Osteoblast (primary cell): ENCODE measurements at places on chromosomes 2 and 18. TPM values are rescaled to one million over a fixed set of nuclear protein-coding genes. Genes with fewer than 3 reads are reported as not detected.

GRCh38 chr2:119306196-119306590 lies 60.4 kb downstream of the C2orf76 start:
- no peak overlapping the region for H3K27ac ChIP-seq
- H3K36me3 ChIP-seq: no peaks in the 10 kb centered on the region
- H3K4me1 ChIP-seq: no peaks in the 10 kb centered on the region
- DNase-seq: no peak
- peak overlapping the region; percentile 64 for H3K4me3 ChIP-seq
- no peaks in the 10 kb centered on the region for H3K27me3 ChIP-seq

- no peaks in the 10 kb centered on the region for H3K36me3 ChIP-seq
- DNase-seq: no peak
- no peak overlapping the region for H3K4me3 ChIP-seq
- H3K27ac ChIP-seq: peak overlapping the region; percentile 66
Observed at GRCh38 chr2:40227210-40227609, 224.7 kb downstream of the SLC8A1 start.

DNA sequence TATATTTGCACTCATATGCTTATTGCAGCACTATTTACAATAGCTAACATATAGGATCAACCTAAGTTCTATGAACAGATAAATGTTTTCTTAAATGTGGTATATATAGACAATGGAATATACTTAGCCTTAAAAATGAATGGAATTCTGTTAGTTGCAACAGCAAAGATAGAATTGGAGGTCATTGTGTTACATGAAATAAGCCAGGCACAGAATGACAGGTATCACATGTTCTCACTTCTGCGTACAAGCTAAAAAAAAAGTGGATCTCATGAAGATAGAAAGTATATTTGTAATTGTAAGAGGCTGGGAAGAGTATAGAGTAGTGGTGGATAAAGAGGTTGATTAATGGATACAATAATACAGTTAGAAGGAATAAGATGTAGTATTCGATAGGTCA lies 255.5 kb upstream of the SETBP1 start:
- H3K4me3 ChIP-seq: no peak overlapping the region
- no peaks in the 10 kb centered on the region for H3K4me1 ChIP-seq
- H3K36me3 ChIP-seq: no peaks in the 10 kb centered on the region
- no peaks in the 10 kb centered on the region for H3K27me3 ChIP-seq
- no peak overlapping the region for H3K27ac ChIP-seq
- no peak for DNase-seq

DNA sequence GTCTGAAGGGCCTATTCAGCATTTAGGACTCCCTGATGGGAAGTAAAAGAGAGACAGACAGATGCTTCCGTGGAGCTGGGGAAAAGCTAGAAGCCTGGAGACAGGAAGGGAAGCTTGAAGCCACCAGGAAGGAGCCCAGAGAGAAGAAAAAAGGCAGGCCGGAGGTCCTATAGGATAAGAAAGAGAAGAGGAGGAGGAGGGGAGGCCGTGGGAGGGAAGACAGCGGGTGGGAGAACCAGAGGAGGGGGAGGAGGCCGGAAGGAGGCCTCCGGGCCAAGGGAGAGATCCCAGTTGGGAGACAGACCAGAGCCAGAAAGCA lies 107.1 kb upstream of the PKDCC start:
- H3K4me1 ChIP-seq: peaks cover 22% of the 10 kb centered on the region
- H3K36me3 ChIP-seq: no peaks in the 10 kb centered on the region
- H3K27ac ChIP-seq: no peak overlapping the region
- no peak for DNase-seq
- no peak overlapping the region for H3K4me3 ChIP-seq

Gene ABCG8
- not detected in 2 replicates for total RNA-seq

Gene ENOSF1
- total RNA-seq: 47.0 and 56.3 TPM in 2 replicates

DNA sequence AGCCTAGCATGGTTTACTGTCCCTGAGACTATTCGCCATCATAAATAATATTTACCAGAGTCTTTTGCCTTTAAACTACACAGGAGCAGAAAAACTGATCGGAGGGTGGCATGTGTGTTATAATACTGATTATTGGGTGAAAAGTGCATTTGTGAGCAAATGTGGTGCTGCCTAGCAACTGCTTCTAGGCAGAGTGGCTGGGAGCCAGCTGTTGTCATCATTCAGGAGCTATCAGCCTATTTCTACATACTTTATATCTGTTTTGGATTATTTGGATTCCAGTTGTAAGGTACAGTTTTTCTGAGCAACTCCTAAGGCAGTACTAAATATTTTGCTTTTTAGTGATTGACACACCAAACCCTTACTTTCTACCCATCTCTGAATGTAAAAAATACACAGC lies 75.0 kb upstream of the MSTN start:
- DNase-seq: peak; percentile 5
- H3K27ac ChIP-seq: no peak overlapping the region
- H3K4me1 ChIP-seq: no peaks in the 10 kb centered on the region
- no peak overlapping the region for H3K4me3 ChIP-seq
- H3K36me3 ChIP-seq: no peaks in the 10 kb centered on the region

GRCh38 chr18:6509832-6510231 lies 95.1 kb upstream of the L3MBTL4 start:
- H3K4me1 ChIP-seq: no peaks in the 10 kb centered on the region
- no peak overlapping the region for H3K27ac ChIP-seq
- H3K36me3 ChIP-seq: no peaks in the 10 kb centered on the region
- DNase-seq: no peak

DNA sequence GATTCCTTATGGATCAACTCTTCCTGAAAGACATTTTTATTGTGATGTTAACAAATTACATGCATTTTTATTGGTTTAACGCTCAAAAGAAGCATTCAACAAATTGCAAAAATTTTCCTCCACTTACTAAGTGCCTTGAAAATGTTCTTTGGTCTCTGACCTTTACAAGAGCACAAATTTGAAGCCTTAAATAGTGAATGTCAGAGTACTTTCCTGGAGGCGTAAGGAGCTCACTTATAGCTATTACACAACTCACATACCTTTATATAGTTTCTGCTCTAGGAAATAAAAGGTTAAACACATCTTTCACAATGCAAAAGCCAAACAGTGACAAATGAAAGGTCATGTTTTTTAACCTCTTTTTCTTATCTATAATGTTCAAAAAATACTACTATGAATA lies 405.7 kb upstream of the ZNF804A start:
- no peak overlapping the region for H3K27ac ChIP-seq
- DNase-seq: no peak
- H3K27me3 ChIP-seq: no peaks in the 10 kb centered on the region
- no peak overlapping the region for H3K4me3 ChIP-seq
- H3K36me3 ChIP-seq: no peaks in the 10 kb centered on the region
- no peaks in the 10 kb centered on the region for H3K4me1 ChIP-seq

Gene NEU2
- total RNA-seq: not detected in 2 replicates

GRCh38 chr18:31581498-31582197 lies 10.0 kb upstream of the TTR start:
- H3K4me3 ChIP-seq: no peak overlapping the region
- no peaks in the 10 kb centered on the region for H3K27me3 ChIP-seq
- no peaks in the 10 kb centered on the region for H3K36me3 ChIP-seq
- no peaks in the 10 kb centered on the region for H3K4me1 ChIP-seq
- H3K27ac ChIP-seq: no peak overlapping the region

Gene POLE4
- total RNA-seq: 18.9 and 23.5 TPM in 2 replicates

Gene VAMP5
- total RNA-seq: 21.8 and 27.1 TPM in 2 replicates

Gene TXNDC2
- 0.29 and 0.36 TPM in 2 replicates for total RNA-seq

DNA sequence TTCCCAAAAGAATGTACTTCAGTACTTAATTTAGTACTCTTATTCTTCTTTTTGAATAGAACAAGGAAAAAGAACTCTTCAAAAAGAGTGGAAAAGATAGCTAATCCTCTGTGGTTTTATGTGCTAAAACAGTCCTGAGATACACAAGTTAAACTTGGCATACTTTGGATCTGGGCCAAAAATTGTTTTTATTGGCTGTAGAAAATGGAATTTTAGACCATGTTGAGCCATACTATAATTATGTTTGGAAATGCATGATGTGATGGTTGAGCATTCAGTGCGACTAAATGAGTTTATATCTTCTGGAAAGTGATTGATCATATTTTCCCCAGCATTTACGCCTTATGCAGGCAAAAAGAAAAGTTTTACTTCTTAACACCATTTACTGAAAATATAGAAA lies 18.0 kb upstream of the PDE1A start:
- no peak overlapping the region for H3K4me3 ChIP-seq
- DNase-seq: peak; percentile 76
- H3K36me3 ChIP-seq: no peaks in the 10 kb centered on the region
- H3K27ac ChIP-seq: peak overlapping the region; percentile 34
- H3K27me3 ChIP-seq: no peaks in the 10 kb centered on the region

- no peaks in the 10 kb centered on the region for H3K27me3 ChIP-seq
- DNase-seq: no peak
- no peaks in the 10 kb centered on the region for H3K4me1 ChIP-seq
- no peak overlapping the region for H3K4me3 ChIP-seq
- no peaks in the 10 kb centered on the region for H3K36me3 ChIP-seq
Observed at GRCh38 chr2:199830531-199830930, 20.5 kb downstream of the FTCDNL1 start.

Gene DAW1
- under 0.01 TPM in 1 of 2 replicates, not detected in the other for total RNA-seq

DNA sequence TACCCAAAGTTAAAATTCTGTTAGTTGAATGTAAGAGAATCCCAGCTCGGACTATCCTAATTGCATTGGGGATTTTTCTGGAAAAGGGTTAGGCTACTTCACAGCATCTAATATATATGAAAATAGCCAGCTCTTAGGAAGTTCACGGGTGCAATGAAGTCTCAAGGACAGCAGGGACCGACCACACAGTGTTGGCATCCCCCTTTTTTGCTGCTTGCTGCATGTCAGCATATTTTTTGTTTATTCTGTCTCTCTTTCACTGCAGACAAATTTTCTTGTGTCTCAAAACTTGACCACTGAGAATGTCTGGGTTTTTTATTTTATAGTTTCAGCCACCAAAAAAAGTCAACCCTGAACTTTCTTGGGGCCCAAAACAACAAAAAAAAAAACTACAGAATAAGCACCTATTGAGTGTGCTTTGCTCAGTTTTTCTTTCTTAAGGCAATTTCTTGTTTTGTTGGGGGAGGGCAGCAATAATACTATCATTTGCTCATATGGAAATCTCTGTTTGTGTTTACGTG lies 535.6 kb downstream of the CNTNAP5 start:
- no peaks in the 10 kb centered on the region for H3K27me3 ChIP-seq
- no peak overlapping the region for H3K27ac ChIP-seq
- H3K36me3 ChIP-seq: no peaks in the 10 kb centered on the region
- no peak overlapping the region for H3K4me3 ChIP-seq

DNA sequence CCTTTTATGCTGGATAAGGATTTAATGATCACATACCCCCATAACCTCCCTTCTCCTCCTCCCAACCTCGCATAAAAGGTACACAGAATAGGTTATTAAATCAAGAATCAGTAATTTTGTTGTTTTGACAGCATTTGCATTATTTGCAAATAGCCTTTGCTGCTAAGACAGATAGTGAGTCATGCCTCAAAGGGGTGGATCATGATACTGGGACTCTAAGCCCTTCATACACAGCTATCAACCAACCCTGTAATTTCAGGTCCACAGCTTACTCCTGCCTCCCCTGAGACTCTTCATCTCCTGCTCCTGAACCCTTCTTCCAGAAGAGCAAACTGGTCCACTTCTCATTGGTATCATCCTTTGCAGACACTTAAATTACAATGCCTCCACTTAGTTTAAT lies 73.8 kb upstream of the KLHL29 start:
- no peaks in the 10 kb centered on the region for H3K36me3 ChIP-seq
- H3K27ac ChIP-seq: no peak overlapping the region
- no peaks in the 10 kb centered on the region for H3K4me1 ChIP-seq
- no peak for DNase-seq
- no peaks in the 10 kb centered on the region for H3K27me3 ChIP-seq

Gene NEB
- 0.29 and 0.36 TPM in 2 replicates for total RNA-seq

GRCh38 chr2:36266536-36267121 lies 88.9 kb upstream of the CRIM1 start:
- no peaks in the 10 kb centered on the region for H3K4me1 ChIP-seq
- no peak overlapping the region for H3K4me3 ChIP-seq
- H3K27ac ChIP-seq: no peak overlapping the region
- no peak for DNase-seq

Gene LHCGR
- not detected in 2 replicates for total RNA-seq

GRCh38 chr2:42443718-42444399 lies 49.9 kb downstream of the KCNG3 start:
- no peak overlapping the region for H3K4me3 ChIP-seq
- H3K27ac ChIP-seq: no peak overlapping the region
- DNase-seq: no peak
- H3K4me1 ChIP-seq: no peaks in the 10 kb centered on the region

DNA sequence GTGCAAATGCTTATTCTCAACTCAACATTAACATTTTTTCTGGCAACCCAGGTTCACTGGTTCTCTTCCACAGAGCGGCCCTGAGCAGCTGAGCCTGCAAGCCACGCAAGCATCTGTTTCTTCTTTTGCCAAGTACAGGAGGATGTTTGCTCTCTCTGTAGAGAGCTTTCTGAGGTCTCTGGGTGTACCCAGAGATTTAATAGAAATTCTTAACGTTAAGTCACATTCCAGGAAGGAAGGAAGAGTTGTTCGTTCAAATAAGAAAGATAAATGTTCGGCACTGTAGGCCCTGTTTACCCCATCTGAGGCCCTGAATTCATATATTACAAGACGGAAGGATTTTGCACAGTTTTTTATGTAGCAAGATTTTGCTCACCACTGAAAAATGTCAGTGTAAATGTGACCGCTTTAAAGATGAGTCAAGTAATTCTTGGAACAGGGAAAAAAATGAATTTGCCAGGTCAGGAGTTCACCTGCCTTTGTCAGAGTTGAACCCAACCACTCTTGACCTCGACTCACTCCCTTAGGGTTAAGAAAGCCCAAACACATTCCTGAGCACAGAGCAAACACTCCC lies 30.1 kb downstream of the KCTD18 start:
- peak; percentile 91 for DNase-seq
- H3K36me3 ChIP-seq: peaks cover 13% of the 10 kb centered on the region
- H3K27ac ChIP-seq: peak overlapping the region; percentile 83
- H3K4me1 ChIP-seq: peaks cover 35% of the 10 kb centered on the region

Gene ZNF385B
- total RNA-seq: 0.29 and 1.1 TPM in 2 replicates

- no peak overlapping the region for H3K27ac ChIP-seq
- no peak overlapping the region for H3K4me3 ChIP-seq
- no peaks in the 10 kb centered on the region for H3K27me3 ChIP-seq
- DNase-seq: no peak
- H3K36me3 ChIP-seq: no peaks in the 10 kb centered on the region
Observed at GRCh38 chr18:73535189-73535588, 612.4 kb downstream of the FBXO15 start.

DNA sequence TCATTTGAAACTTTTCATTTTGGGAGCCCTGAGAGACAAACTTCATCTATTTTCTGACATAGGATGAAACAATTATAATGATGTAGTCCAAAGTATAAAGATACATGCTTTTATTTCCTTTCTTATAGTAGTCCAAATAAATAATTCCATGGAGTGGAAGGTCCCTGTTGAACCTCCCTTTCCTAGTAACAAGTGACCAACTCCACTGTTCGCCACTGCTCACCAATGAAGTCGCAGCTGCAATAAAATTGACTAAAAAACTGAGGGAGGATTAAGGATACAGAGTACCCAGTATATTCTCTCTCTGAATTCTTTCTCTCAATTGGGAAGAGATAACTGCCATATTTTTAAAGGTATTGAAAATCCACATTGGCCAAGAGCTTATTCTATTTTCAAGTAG lies 14.1 kb downstream of the SERPINB7 start:
- H3K4me3 ChIP-seq: no peak overlapping the region
- H3K36me3 ChIP-seq: no peaks in the 10 kb centered on the region
- DNase-seq: no peak
- peaks cover 10% of the 10 kb centered on the region for H3K4me1 ChIP-seq

Gene KIAA2012
- under 0.01 TPM in 1 of 2 replicates, not detected in the other for total RNA-seq

Gene CFAP65
- total RNA-seq: not detected in 2 replicates

GRCh38 chr2:70902067-70902442 lies 33.6 kb upstream of the ATP6V1B1 start:
- no peak for DNase-seq
- peaks cover 28% of the 10 kb centered on the region for H3K27me3 ChIP-seq
- peak overlapping the region; percentile 87 for H3K4me3 ChIP-seq
- H3K4me1 ChIP-seq: peaks cover 8% of the 10 kb centered on the region
- peaks cover 3% of the 10 kb centered on the region for H3K36me3 ChIP-seq
